ENCODE measurements at places on chromosomes 1 and 21. TPM values are rescaled to one million over a fixed set of nuclear protein-coding genes. Genes with fewer than 3 reads are reported as not detected.

The C1orf210 gene
- total RNA-seq, result not detected

The NKAIN1 gene
- 1.1 TPM for total RNA-seq

The TMEM61 gene
- total RNA-seq, result 1.0 TPM

The ABCG1 gene
- total RNA-seq, result 2.4 TPM

The TIE1 gene
- total RNA-seq, result not detected

The PCP4L1 gene
- total RNA-seq, result not detected

Data from A549 treated with dexamethasone at 1 μM for 4 hours (cell line).